ENCODE measurements at places on chromosomes 11 and 22.
A peak's percentile ranks its signal among the peaks of the same experiment; 100 is the strongest.

- no peak for DNase-seq
These were observed 236.6 kb downstream of the GRIK4 start for GRCh38 chr11:120747850-120748814.

- no peak for DNase-seq
These were observed 61.8 kb downstream of the FBLN1 start for GRCh38 chr22:45564349-45565030.

- DNase-seq: no peak
These were observed 19.8 kb upstream of the LRRC10B start for GRCh38 chr11:61488651-61489291.

GRCh38 chr11:129426776-129427175 lies 51.1 kb downstream of the BARX2 start:
- no peak for DNase-seq

DNA sequence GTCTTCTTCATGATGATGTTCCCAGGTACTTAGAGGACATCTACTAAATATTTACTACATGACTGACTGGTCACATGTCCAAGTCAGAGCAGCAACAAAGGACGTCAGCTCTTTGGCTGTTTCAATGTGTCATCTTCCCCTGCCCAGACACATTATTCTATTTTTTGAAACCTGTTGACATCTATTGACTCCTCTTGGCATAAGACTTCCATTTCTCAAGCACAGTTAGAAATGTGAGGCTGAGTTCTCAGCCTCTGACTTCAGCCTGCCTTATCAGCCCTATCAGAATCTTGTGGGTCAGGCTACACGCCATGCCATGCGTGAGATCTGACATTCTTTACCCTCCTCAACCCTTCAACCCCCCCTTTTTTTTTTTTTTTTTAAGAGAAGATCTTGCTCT lies 63.8 kb downstream of the SC5D start:
- DNase-seq: no peak

- DNase-seq: no peak
These were observed 166.1 kb upstream of the API5 start for GRCh38 chr11:43145653-43146052.

- no peak for DNase-seq
These were observed 110.1 kb upstream of the TTC12 start for GRCh38 chr11:113204280-113204679.

DNA sequence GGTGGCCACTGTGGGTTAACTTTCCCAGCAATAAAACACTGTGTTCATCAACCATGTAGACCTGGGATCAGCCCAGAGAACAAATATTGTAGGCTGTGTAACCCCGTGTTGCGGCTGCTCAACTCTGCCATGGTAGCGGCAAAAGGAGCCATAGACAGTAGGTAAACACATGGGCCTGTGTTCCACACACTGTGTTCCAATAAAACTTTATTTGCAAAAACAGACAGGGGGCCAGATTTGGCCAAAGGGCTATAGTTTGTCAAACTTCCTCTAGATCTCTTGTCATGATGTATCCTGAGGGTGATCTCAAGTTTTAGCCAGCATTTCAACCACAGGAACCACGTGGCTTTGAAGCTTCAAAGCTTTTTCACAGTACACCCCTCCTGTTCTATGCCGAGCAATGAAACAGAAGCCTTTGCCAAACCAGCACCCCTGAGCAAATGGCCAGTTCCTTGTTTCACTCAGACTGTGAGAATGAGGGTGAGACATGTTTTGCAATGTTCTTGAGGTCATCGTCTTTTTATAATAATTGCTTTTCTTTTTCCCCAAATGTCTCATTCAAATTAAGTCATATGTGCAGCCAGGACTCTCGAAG lies 49.9 kb upstream of the FADD start:
- DNase-seq: no peak

GRCh38 chr11:121367001-121367843 lies 74.7 kb downstream of the SC5D start:
- peak; percentile 30 for DNase-seq

- no peak for DNase-seq
These were observed 82.9 kb upstream of the THY1 start for GRCh38 chr11:119505861-119506260.

DNA sequence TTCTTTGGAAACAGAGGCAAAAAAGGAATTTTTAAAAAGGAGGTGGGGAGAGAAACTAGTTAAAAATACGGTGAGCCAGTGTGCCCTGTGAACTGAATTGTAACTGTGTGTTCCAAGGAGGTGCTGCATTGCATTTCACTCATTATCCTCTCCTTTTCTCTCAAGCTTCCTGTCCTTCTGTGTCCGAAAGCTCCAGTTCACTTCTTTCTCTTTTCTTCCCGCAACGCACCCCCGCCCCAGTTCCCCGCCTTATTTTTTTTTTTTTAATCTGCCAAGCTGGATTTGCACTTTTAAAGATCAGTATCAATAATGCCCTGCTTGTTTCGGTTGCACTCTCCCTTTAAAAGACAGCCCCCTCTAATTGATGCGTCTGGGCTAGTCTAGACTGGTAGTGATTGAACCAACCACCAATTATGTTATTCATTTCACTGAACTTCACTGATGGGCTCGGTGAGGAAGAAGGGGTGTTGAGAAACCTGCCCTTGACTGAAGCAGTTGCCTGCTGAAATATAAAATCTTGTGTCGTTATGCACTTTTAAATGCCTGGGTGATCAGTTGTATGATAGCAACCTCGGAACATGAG lies 18.5 kb downstream of the BLID start:
- no peak for DNase-seq

- no peak for DNase-seq
These were observed 28.6 kb downstream of the USH1C start for GRCh38 chr11:17515443-17516176.

DNA sequence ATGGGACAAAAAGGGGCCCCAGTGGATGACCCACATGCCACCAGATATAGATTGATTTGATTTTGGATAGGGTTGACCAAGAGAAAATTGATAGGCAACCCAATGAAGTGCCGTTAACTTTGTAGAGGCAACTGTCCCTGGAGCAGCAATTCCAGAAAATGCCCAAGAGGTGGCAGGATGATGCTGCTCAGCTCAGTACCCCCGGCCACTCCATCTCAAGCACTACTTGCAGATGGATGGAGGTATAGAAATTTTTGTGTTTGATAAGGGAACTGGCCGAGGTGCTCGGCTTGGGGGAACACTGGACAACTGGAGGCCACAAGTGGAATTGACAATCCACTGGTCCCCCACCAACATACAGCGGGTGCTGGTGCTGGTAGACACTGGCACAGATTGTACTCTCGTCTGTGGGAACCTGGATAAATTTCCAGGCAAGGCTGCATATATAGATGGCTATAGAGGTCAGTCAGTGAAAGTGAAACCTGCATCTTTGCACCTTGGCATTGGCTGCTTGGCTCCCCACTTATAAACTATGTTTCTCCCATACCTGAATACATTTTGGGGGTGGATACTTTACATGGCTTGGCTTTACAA lies 86.3 kb downstream of the CCDC83 start:
- DNase-seq: peak; percentile 62

DNA sequence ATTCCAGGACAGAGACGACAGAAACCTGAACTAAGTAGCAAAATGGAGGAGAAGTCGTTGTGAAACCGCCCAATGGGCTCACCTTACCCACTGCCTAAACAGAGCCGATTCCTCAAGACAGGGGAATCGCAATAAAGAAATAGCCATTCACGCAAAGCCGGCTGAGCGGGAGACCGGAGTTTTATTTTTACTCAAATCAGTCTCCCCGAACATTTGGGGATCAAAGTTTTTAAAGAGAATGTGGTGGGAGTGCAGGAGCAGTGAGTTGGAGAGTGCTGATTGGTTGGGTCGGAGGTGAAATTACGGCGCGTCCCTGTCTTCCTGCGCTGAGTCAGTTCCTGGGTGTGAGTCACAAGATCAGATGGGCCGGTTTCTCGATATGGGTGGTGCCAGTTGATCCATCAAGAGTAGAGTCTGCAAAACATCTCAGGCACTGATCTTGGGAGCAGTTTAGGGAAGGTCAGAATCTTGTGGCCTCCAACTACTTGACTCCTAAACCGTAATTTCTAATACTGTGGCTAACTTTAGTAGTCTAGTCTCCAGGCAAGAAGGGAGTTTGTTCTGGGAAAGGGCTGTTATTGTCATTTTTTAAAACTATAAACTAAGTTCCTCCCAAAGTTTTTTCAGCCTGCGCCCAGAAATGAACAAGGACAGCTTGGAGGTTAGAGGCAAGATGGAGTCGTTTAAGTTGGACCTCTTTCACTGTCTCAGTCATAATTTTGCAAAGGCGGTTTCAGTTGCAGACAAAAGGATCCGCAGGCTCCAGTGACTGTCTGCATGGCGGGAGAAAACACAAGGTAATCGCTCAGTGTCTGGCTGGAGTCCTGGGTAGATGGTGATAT lies 34.1 kb downstream of the OR4D9 start:
- DNase-seq: peak; percentile 34
